Glomerular endothelial cell (primary cell): ENCODE measurements at places on chromosomes 1 and 21. TPM values are rescaled to one million over a fixed set of nuclear protein-coding genes. Genes with fewer than 3 reads are reported as not detected.

The CFAP141 gene
- not detected in 2 replicates for total RNA-seq

The EIF4G3 gene
- 44.0 and 62.9 TPM in 2 replicates for total RNA-seq

The AGT gene
- not detected in 2 replicates for total RNA-seq

The STUM gene
- under 0.01 and 0.35 TPM in 2 replicates for total RNA-seq

The IARS2 gene
- total RNA-seq: 56.8 and 71.4 TPM in 2 replicates
